MCF 10A (cell line): ENCODE measurements at places on chromosomes 2 and 18.

DNA sequence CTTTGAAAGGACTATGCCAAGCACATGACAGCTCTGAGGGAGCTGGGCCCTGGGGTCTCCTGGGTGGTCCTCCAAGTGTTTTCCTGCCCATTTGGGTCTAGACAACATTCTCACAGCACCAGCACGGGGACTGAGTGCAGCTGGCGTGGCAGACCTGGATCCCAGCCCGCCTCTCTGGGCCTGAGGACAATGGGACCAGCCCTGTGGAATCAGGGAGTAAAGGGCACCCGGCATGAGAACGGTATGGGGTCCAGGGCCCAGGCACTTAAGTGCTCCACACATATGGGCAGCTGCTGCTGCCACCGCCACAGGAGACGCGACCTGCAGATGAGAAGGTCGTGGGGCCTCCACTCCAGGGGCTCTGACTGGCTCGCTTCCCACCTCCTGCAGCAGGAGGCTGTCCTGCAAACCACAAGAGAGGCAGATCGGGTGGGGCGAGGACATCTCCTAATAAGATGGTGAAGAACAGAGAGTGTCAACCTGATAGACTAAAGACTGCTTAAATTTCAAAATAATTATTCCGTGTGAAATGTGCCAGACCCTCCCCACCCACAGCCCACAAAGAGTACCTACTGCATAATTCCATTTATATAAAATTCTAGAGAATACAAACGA, 46.3 kb downstream of the FAM178B start:
- H3K27ac ChIP-seq: no peak overlapping the region
- no peaks in the 10 kb centered on the region for H3K36me3 ChIP-seq
- H3K27me3 ChIP-seq: peaks cover 13% of the 10 kb centered on the region
- H3K4me3 ChIP-seq: no peak overlapping the region

DNA sequence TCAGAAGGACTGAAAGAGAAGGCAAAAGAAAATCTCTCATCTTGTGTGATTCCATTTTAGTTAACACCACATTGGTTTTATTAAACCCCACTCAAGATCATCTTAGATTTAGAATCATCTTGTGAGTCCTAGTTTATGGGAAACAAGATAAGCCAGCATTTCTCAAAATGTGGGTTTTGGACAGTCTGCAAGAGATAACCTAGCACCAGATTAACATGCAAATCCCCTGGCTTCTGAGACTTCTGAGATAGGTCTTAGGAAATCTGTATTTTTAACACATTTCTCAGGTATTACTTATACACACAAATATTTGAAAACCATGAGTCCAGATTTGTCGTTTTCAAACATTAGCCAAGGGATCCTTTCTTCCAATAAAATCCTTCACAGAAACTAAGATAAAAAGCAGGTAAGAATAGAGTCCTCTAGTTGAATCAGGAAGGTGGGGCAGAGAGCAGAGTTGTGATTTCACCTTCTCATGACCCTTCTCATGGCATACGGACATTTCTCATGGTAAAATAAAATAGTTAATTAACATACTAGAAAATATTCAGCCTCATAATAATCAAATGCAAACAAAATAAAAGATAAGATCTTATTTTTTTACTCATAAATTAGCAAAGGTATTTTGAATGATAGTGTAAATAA, 287.2 kb upstream of the FN1 start:
- no peaks in the 10 kb centered on the region for H3K27me3 ChIP-seq
- peaks cover 8% of the 10 kb centered on the region for H3K4me1 ChIP-seq
- H3K4me3 ChIP-seq: no peak overlapping the region

- H3K4me3 ChIP-seq: no peak overlapping the region
- peaks cover 7% of the 10 kb centered on the region for H3K4me1 ChIP-seq
- no peak overlapping the region for H3K27ac ChIP-seq
- no peaks in the 10 kb centered on the region for H3K36me3 ChIP-seq
These were observed 342.9 kb downstream of the PARD3B start for GRCh38 chr2:204888222-204888621.

DNA sequence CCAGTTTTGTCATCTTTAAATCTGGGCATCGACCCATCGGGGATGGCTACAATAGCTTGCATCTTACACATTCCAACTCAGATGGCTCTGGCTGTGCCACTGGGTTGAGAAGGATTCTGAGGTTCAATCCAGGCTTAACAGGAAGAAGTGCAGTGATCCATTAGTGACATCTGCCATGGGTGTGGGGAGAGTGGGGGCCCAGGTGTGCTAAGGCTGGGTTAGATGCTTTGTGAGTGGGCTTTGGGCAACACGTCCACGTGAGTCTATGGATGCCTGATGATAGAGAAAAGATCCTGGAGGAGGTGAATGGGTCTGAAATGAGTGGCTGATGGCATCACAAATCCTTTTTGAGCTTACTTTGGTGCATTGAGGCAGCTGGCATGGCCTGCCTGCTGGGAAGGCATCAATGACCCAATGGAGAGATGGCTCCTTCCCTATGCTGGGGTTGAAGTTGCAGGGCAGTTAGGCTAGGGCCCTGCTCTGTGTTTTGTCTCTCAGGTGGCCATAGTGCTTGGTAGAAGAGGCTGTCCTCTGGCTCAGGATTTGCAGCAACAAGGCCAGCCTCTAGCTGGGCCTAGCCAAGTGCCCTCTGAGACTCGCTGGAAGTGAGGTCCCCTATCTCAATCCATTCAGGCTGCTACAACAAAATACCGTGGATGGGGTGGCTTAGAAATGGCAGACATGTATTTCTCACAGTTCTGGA, 56.7 kb downstream of the HS1BP3 start:
- peak overlapping the region; percentile 75 for H3K27ac ChIP-seq
- DNase-seq: no peak
- H3K4me1 ChIP-seq: peaks cover 39% of the 10 kb centered on the region
- H3K4me3 ChIP-seq: no peak overlapping the region
- H3K36me3 ChIP-seq: no peaks in the 10 kb centered on the region

GRCh38 chr2:172336681-172337080, 90.7 kb upstream of the ITGA6 start:
- peaks cover 19% of the 10 kb centered on the region for H3K4me1 ChIP-seq
- H3K27ac ChIP-seq: no peak overlapping the region
- H3K4me3 ChIP-seq: no peak overlapping the region
- H3K36me3 ChIP-seq: no peaks in the 10 kb centered on the region
- H3K27me3 ChIP-seq: no peaks in the 10 kb centered on the region

DNA sequence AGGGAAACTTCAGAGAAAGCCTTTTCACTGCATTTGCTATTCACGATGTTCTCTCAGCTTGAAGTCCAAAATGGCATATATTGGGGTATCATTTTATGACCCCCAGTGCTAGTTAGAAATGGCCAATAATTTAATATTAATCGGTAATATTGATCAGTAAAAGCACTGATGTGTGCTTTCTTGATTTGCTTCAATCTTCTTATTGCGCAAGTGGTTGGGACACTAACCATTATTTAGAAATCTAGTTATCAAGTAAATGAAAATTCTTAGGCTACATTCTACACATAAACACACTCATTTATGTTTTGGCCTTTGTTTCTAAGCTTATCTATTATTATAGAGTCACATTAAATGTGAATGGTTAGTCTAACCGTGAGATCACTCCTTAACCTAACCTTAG, 49.7 kb upstream of the VWC2L start:
- H3K4me1 ChIP-seq: no peaks in the 10 kb centered on the region
- DNase-seq: no peak
- H3K27me3 ChIP-seq: no peaks in the 10 kb centered on the region
- H3K4me3 ChIP-seq: no peak overlapping the region
- H3K36me3 ChIP-seq: no peaks in the 10 kb centered on the region

DNA sequence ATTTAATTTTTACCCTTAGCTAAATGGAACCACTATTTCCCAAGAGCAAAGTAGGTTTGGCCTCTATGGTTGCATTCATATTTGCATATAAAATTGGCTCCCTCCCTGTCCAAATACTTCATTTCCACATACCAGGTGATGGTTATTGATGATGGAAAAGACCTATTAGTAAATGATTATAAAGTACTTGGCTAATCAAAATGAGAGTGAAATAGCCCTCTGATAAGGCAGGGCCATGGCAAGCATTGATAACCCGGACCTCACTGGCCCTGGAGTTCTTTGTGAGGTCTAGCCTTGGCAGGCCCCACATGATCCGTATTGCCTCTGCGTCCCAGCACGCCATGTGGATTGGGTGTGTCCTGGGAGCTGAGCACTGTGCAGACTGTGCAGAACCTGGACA, 201.1 kb upstream of the GATA6 start:
- H3K36me3 ChIP-seq: no peaks in the 10 kb centered on the region
- H3K4me1 ChIP-seq: no peaks in the 10 kb centered on the region
- H3K4me3 ChIP-seq: no peak overlapping the region
- no peaks in the 10 kb centered on the region for H3K27me3 ChIP-seq
- H3K27ac ChIP-seq: no peak overlapping the region
- no peak for DNase-seq

DNA sequence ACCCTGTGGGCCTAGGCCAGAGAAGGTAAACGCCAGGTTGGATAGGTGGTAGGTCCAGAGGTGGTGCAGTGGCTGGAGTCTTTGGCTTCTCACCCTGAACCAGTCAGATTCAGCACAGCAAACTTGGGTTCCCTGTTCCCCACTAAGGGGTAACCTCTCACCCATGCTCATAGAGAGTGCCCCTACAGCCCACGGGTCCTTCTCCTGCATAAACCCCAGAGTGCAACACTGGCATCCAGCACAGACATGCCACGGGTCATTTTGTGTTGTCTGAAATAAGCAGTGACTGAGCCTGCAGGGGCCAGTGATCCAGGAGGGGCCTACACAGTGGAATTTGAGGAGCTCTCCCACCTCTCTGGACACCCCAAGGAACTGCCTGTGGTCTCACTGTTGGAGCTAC, 40.5 kb upstream of the ATP6V1B1 start:
- H3K36me3 ChIP-seq: no peaks in the 10 kb centered on the region
- peaks cover 77% of the 10 kb centered on the region for H3K27me3 ChIP-seq
- no peak overlapping the region for H3K4me3 ChIP-seq
- peaks cover 5% of the 10 kb centered on the region for H3K4me1 ChIP-seq

GRCh38 chr2:101704816-101705578, 7.5 kb downstream of the MAP4K4 start:
- DNase-seq: no peak
- H3K36me3 ChIP-seq: peaks cover 51% of the 10 kb centered on the region
- no peaks in the 10 kb centered on the region for H3K27me3 ChIP-seq
- peak overlapping the region; percentile 22 for H3K4me3 ChIP-seq
- H3K4me1 ChIP-seq: peaks cover 46% of the 10 kb centered on the region
- peak overlapping the region; percentile 98 for H3K27ac ChIP-seq

GRCh38 chr2:121140734-121141133, 144.3 kb downstream of the TFCP2L1 start:
- no peaks in the 10 kb centered on the region for H3K36me3 ChIP-seq
- no peak for DNase-seq
- H3K4me1 ChIP-seq: no peaks in the 10 kb centered on the region

- no peaks in the 10 kb centered on the region for H3K27me3 ChIP-seq
- H3K36me3 ChIP-seq: no peaks in the 10 kb centered on the region
- no peak for DNase-seq
- peaks cover 7% of the 10 kb centered on the region for H3K4me1 ChIP-seq
- no peak overlapping the region for H3K4me3 ChIP-seq
These were observed 240.7 kb downstream of the CAMKMT start for GRCh38 chr2:44602446-44602845.

DNA sequence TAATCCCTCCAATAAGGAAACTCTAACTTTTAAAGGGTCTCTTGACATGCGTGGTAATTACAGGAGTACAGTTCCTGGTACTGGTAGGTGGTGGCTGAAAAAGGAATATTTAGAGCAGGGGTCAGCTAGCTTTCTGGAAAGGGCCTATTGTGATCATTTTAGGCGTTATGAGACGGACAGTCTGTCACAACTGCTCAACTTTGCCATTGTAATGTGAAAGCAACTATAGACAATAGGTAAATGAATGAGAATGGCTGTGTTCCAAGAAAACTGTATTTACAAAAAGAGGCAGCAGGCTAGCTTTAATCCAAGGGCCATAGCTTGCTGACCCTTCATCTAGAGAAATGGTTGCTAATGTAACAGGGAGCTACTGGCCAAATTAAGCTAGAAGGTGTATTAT, 177.7 kb upstream of the LRRTM1 start:
- no peaks in the 10 kb centered on the region for H3K27me3 ChIP-seq
- H3K4me3 ChIP-seq: no peak overlapping the region
- no peak overlapping the region for H3K27ac ChIP-seq
- no peak for DNase-seq

- DNase-seq: peak; percentile 60
- H3K27ac ChIP-seq: no peak overlapping the region
- H3K4me1 ChIP-seq: peaks cover 13% of the 10 kb centered on the region
- H3K4me3 ChIP-seq: no peak overlapping the region
These were observed 57.4 kb upstream of the EPHA4 start for GRCh38 chr2:221629468-221629867.

DNA sequence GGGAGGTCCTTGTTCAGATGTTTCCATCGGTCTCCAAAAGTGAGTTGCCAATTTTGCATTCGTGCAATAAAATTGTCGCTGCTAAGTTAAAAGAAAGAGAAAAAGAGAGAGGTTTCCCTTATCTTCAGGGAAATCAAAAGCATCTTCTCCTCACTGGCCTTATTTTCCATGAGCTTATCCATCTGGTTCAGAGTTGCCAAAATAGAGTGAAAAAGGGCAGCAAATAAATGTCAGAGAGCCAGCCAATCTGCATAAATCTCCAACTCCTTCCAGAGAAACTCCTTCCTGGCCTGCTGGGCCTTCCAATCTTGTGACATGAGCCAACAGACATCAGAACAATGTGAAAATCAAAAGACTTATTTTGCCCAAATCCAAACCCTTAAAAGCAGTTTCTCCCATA, 28.4 kb downstream of the PAX3 start:
- H3K36me3 ChIP-seq: no peaks in the 10 kb centered on the region
- peaks cover 95% of the 10 kb centered on the region for H3K27me3 ChIP-seq
- no peak overlapping the region for H3K27ac ChIP-seq
- H3K4me1 ChIP-seq: no peaks in the 10 kb centered on the region
- H3K4me3 ChIP-seq: no peak overlapping the region

DNA sequence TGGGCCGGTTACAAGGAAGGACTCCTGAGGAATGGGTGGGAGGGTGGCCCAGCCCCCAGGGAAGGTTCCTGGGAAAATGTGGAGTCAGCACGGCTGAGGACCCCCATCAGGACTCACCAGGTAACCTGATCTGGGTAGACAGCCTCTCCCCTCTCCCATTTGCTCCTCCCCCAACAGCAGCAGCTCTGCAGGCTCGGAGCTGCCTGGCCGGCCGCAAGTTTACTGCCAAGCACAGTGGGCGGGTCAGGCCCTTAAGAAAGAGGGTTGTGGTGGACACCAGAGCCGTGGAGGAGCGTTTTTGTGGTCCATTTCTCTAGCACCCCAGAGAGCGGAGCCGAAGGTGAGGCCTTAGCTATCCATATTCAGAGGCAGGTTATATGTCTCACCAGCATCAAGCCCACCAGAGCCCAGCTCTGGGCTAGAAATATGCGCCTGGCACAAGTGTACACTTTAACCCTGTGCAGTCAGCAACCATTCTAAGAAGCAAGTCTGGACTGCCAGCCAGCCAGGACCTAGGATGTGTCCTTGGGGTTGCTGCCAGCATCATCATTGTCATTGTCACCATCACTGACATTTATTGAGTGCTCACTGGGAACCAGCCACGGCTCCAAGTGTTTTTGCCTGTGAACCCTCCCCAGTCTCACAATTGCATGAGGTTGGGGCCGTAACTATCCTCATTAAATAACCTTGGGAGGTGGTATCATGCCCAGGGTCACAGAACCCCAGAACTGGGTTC, 190.1 kb downstream of the KLHL29 start:
- no peak for DNase-seq
- H3K36me3 ChIP-seq: peaks cover 6% of the 10 kb centered on the region
- no peak overlapping the region for H3K27ac ChIP-seq
- no peaks in the 10 kb centered on the region for H3K4me1 ChIP-seq
- H3K4me3 ChIP-seq: no peak overlapping the region

- peak; percentile 68 for DNase-seq
- H3K4me1 ChIP-seq: peaks cover 11% of the 10 kb centered on the region
- H3K27me3 ChIP-seq: no peaks in the 10 kb centered on the region
- H3K36me3 ChIP-seq: no peaks in the 10 kb centered on the region
- peak overlapping the region; percentile 61 for H3K27ac ChIP-seq
- H3K4me3 ChIP-seq: no peak overlapping the region
These were observed 1004.4 kb upstream of the CDH2 start for GRCh38 chr18:29181151-29181901.
